SIG-M5 (cell line): ENCODE measurements at places on chromosomes 12 and 14.

DNA sequence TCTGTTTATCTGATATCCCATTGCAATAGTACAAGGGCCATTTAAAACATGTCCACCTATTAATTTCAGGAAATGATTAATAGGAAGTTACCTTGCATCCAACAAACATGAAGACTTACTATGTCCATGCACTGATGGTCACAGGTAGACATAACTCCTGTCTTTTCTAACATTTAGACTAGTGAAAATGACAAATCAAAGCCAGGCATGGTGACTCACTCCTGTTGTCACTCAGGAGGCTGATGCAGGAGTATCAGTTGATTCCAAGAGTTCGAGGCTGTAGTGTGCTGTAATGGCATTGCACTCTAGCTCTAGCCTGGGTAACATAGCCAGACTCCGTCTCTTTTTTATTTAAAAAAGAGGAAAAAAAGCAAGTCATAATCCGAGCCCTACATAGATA, 14.8 kb downstream of the HSP90B1 start:
- DNase-seq = no peak

- no peak for DNase-seq
Measured at GRCh38 chr12:60263161-60263560, 667.3 kb downstream of the SLC16A7 start.

DNA sequence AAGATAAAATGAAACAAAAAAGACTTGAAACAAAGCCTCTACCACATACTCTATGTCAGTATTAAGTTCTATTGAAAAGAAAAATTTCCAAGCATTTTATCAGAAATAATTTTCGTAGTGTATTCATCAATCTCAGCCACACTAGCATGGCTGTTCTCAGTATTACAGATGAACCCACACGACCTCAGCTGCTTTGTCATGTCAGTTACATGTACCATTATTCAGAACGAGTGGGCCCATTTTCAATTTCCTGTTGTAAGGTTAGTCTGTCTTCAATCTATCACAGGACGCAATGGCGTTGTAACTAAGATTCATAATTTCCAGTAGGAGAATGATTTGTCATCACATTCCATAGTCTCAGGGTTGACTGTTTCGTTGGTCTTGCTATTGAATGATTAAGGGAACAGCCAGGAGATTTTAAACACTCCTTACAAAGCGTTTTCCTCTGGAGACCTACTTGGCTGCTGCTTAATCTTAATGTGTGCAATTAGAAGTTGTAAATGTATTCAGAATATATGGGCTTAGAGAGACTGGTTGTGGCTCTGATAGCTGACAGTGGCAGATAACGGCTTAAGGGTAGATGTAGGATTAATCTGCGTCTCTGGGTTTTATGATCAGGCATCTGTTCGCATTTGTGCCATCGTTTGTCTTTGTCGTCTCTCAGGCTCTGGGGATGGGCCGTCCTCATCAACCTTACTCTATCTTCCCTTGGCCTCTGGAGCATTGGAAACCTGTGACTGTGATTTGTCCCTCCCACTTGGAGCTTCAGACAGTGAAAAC, 65.4 kb downstream of the GLT1D1 start:
- no peak for DNase-seq

DNA sequence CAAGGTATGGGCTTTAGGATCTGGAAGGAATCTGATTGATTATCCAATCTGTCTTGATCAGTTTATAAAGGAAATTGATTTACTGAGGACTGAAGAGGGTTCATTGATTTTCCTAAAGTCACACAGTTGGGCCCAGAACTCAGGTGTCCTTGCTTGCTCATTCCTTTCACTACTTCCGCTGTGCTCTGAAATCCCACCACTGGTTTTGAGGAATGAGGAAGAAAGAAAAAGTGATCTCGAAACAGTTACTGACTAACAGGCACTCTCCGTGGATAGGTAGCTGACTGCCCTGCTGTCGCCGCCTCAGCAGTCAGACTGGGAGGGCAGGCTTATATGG, at the start of gene FITM1:
Gene FITM1, plus strand, starts transcription at position 280 of the 337 bp plus-strand sequence. CDS start 905 bp downstream, outside the sequence.
- DNase-seq = peak; percentile 8

DNA sequence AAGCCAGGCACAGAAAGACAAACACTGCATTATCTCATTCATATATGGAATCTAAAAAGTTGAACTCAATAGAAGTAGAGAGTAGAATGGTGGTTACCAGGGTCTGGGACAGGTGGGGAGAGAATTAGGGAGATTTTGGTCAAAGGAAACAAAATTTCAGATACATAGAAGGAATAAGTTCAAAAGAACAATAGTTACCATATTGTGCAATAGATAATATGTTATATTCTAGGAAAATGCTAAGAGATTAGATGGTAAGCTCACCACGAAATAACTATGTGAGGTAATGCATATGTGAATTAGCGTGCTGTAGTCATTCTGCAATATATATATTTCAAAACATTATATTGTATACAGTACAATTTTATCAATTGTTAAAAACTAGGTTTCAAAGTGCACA, 442.5 kb downstream of the KCNH5 start:
- no peak for DNase-seq

DNA sequence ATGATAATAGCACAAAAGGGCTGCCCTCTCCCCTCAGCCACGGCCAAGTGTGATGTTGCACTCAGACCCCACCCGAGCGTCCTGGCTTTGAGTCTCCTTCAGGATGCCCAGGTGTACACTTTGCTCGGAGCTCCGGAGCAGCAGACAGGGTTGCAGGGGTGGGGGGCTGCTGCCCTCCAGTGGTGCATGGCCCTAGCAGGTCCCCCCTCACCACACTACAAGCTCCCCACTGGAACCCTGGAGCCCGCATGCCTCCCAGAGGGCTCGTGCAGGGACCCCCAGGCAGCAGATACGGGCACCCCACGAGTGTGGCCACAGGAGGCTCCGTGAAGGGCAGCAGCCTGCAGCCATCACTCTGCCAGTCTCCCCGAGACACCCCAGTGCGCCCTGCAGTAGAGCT, 69.9 kb upstream of the C14orf180 start:
- DNase-seq = no peak

DNA sequence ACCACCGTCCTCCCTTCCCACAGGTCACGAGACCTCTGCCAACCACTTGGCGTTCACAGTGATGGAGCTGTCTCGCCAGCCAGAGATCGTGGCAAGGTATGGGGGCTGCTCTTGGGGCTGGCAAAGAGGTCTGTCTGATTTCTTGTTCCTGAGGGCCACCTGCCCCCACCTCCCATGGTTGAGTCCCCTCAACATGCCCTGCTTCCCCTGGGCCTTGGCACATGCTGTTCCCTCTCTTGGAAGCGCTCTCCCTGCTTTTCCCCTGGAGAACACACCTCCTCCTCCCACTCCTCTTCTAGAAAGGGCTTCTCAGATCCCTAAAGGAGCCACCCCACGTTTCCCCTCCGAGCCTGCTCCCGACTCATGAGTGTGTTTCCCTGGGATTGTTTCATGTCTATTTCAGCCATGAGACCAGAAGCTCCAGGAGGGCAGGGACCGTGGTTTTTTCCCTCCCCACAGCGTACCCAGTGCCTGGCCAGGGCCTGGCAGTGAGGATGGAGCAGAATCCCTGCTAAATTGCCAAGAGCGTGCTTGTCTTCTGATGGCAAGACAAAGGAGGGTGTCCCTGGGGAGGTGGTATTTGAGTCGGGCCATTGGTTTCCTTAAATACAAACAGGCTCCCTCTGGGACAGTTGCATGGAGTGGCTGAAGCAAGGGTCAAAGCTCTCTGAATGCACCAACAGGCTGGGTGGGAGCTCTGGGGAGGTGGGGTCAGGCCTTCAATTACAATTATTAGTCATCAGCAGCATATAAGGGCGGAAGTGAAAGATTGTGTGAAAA, 34.1 kb downstream of the CYP46A1 start:
- DNase-seq = no peak

DNA sequence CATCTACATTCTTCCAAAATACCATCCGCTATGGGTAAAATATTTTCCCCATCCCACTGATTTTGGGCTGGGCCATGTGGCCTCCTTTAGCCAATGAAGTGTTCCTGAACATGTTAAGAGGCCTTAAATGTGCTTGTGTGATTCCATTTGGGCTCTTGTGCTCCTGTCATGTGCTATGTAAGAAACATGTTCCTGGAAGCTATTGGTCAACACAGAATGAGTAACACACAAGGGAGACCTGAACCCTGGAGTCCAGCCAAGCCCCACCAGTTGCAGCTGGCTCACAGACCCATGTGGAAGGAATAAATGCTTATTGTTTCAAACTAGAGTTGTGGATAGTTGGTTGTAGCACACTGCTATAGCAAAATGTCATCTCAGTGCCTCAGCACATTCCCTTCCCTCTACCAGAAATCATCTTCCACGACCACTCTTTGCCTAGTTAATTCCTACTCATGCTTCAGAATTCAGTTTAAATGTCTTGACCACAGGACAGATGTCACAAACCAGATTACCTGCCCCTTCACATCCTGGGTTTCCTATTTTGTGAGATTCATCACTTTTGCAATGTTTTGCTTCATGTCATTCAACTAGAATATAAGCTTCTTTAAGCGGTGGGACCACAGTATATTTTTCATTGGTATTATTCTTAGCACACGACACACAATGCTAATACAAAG, 217.3 kb upstream of the EEA1 start:
- DNase-seq = no peak

DNA sequence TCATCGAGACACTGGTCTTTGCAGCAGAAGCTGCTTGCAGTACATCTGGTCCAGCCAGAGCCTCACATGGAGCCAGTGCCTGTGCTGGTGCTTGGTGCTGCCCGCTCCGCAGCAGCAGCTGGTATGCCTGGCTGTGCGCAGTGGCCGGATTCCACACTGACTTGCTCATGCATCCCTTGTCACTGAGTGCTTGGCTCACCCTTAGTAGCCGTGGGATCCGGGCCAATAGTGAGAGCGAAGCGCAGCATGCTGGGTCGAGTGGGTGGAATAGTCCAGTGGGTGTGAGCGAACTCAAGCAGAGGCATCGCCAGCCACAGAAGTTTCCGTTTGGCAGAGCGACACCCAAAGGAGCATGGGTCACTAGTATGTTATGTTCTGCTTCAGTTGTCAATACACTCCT, 10.1 kb upstream of the FBXO33 start:
- no peak for DNase-seq

DNA sequence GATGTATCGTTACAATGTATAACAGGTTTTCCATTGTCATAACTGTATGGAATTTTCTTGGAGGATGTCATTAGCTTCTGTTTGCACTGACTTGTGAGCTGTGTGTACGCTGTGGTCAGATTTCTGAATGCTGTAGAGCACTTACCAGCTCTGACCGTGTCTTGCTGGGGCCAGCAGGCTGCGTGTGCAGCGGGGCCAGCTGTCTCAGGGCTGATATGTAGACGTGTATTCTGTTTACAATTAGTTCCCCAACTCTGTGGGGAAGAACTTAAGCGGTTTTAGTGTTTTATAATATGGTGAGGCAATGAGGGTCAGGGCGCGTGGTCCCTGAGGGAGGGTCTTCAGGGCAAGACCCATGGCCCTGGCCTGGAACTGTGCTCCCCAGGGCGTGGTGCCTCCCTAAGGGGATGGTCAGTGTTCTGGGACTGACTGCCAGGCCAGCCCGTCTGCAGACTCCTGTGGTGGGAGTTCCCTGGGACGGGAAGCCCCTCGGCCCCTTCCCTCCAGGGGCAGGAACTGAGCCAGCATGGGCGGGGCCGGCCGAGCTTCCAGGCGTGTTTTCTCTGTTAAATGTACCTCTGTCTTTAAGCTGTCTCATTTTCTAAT, 18.7 kb downstream of the XRCC3 start:
- DNase-seq = no peak

DNA sequence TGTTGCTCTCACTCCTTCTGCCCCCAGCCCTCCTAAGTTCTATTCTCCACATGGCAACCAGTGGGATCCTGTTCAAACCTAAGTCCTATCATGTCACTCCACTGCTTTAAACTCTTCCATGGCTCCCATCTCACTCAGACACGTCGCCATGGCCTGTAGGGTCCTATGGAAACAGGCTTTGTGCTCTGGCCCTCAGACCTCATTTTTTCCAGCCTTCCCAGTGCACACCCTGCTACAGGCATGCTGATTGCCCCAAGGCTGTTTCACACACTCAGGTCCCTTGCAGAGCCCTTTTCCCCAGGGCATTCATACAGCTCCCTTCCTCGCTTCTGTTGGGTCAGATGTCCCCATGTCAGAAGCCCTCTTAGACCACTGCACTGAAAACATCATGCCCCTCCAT, 11.2 kb upstream of the MED13L start:
- no peak for DNase-seq

- no peak for DNase-seq
Measured at GRCh38 chr14:51823706-51824105, 36.7 kb upstream of the GNG2 start.

DNA sequence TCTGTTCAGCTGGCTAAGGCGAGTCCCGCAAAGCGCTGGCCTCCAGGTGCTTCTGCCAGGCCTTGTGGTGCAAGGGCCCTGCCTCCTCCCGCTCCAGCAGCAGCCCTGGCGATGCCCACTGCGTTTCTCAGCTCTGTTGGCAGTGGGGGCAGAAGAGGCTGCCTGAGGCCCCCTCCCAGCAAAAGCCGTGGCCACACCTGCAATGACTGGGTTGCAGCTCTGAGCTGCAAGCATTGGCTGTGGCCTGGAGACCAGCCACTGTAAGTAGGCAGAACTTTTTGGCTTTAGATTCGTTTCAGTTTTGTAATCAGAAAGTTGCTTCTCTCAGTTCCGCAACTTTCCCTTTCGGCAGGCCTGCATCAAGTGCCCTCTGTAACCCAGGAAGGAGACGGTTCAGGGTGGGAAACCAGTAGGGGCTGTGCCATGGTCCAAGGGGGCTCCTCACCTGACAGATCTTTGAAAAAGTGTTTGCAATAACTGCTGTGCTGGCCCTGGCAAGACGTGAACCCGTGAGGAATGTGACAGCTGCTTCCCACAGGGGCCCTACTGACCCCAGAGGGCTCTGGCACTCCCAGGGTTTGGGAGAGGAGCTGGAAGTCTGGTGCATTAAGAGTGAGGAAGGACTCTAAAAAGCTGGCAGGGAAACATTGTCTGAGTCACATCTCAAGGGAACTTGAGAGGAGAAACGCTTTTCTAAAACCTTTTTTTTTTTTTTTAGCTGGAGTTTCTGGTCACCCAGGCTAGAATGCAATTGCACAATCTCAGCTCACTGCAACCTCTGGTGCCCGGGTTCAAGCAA, 54.5 kb upstream of the MAX start:
- DNase-seq = no peak

GRCh38 chr12:14772946-14773345, 30.3 kb downstream of the WBP11 start:
- DNase-seq = no peak

DNA sequence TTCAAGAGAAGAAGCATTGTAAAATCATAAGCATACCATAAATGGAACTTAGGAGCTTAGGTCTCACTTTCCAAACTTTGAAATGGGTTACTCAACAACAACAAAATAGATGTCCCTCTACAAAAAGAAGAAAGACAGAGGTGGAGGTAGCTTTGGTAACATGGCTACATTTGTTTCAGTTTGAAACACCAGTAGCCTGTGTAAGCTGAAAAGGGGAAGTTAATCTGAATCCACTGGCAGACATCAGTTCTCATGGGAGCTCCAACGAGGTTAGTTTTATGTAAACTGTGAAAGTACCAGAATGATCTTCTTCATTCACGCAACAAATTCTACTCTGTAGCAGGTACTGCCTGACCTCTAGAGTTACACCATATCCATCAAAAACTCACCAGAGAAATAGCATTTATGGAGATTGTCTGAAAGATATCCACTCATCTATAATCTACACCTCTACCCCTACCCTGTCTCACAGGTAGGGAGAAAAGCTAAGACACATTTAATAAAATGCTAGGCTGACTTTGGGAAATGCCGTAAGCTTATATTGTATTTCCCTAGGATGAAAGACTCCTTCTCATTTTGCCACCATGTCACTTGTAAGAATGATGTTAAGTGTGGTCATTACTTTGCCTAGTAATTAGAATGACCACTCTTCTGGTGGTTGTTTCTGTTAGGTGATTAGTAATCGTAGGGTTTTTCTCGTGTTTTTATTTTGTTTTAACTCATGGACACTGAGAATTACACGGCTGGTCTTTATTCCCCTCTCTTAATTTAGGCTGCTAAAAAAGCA, 224.1 kb downstream of the ASCL1 start:
- DNase-seq = no peak
